ENCODE measurements at places on chromosomes 12 and 14.

GRCh38 chr12:122471324-122472226 lies 29.2 kb downstream of the ZCCHC8 start:
- DNase-seq, result no peak

GRCh38 chr12:66428261-66428660 lies 126.0 kb downstream of the HELB start:
- DNase-seq, result no peak

DNA sequence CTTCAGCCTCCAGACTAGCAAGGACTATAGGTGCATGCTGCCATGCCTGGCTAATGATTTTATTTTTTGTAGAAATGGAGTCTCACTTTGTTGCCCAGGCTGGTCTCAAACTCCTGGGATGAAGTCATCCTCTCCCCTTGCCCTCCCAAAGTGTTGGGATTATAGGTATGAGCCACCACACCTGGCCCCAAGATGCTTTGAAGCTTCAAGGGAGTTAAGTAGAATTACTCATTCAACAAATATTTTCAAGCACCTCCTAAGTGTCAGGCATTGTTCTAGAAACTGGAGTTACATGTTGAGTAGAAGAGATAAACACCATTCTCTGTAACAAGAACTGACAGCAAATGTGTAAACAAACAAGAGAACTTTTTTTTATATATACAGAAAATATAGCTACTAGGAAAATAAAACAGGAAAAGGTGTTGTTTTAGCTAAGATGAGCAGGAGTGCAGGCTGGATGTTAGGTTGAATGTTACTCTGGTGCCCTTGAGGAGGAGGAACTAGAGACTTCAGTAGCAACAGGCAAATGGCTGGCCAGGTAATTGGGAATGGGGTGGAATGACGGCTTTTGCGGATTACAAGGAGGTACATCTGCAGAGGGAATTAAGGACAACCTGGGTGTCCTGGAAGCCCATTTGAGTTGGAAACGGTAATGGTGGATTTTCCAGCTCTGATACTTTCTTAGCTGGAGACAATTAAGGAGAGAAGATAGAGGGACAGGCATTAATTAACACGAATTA lies 32.0 kb upstream of the CFAP54 start:
- no peak for DNase-seq

DNA sequence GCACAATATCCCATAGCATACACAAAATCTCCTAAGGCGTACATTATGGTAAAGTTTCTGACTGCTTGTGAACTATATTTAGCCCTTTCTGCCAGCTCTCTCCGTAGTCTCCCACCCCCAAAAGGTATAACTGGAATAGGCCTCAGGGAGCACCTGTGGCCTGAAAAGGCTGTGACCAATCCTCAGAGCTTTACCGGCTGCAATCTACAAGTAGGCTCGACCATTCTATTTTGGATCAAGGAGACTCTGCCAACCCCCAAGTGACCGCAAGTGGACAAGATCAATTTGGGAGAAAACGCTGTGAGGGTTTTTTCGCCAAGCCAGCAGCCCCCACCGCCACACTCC lies 1.2 kb downstream of the PPTC7 start:
- no peak for DNase-seq

GRCh38 chr12:45214749-45215418 lies 1.0 kb upstream of the ANO6 start:
- DNase-seq, result no peak

DNA sequence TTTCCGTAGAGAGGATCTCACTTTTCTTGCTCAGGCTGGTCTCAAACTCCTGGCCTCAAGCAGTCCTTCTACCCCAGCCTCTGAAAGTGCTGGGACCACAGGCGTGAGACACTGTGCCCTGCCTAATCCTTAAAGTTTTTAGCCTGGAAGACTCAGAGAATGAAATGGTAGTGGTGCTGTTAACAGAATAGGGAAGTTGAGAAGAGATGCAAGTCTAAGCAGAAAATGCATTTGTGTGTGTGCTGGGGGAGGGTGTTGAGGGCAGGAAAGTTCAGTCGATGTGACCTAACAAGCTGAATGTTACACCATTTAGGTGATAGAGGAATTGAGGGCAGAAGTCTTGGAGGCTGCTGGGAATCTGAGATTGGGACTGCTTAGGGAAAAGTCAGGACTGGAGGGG lies 6.9 kb upstream of the TUBA1A start:
- no peak for DNase-seq

DNA sequence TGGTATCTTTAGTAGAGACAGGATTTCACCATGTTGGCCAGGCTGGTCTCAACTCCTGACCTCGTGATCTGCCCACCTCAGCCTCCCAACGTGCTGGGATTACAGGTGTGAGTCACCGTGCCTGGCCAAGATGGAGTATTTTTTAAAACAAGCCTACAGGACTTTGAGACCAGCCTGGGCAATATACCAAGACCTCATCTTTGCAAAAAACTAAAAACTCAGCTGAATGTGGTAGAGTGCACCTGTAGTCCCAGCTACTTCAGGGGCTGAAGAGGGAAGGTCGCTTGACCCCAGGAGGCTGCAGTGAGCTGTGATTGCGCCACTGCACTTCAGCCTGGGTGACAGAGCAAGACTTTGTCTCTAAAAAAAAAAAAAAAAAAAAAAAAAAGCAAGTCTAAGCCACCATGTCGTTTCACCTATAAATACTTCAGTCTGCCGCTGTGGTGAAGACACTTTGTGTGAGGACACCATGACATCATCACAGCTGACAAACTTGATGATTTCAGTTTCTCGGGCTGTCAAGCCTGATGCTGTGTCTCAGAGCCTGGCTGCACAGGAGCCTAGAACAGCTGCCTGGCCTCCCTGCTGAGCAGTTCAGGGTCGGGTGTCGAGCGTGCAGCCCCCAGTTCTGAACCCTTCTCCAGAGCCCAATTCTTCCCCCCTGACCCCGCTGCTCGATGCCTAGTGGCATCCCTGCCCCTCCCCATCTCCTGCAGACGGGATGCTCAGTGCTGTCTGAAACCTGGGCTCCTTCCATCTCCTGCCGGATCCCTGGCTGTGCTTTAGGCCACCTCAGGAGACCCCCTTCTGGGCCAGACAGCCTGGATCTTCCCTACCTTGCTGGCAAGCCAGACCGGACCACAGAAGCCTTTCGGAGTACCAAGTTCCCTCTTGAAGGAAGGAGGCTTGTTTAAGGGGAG lies 119.2 kb upstream of the EVL start:
- DNase-seq, result no peak

Measured in activated effector memory CD4-positive, alpha-beta T cell treated with Interleukin-2 at 50 U/mL for 16 hours (primary cell).